ENCODE measurements at places on chromosomes 7 and 10.

GRCh38 chr7:111682588-111683340, 120.5 kb upstream of the IMMP2L start:
- DNase-seq: no peak

DNA sequence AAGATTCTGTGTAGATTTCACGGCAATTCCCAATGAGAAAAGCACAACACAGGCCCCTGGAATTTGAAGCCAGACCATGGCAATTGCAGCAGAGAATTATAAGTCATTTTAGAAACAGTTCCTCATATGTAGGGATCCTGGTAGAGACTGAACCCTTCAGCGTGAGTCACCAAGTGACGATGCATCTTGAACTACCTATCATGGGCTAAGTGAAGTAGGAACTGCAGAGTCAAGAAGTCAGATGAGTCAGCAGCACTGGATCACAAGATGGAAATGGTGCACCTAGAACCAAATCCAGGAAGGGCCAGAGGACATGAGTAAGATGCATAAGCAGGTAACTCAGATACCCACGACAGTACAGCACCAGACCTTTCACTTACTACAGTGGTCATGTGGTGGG, 140.0 kb upstream of the TPK1 start:
- DNase-seq: no peak

GRCh38 chr10:93143281-93143680, 69.6 kb downstream of the CYP26A1 start:
- no peak for DNase-seq

- no peak for DNase-seq
Measured at GRCh38 chr10:130202984-130203621, 66.9 kb downstream of the GLRX3 start.

DNA sequence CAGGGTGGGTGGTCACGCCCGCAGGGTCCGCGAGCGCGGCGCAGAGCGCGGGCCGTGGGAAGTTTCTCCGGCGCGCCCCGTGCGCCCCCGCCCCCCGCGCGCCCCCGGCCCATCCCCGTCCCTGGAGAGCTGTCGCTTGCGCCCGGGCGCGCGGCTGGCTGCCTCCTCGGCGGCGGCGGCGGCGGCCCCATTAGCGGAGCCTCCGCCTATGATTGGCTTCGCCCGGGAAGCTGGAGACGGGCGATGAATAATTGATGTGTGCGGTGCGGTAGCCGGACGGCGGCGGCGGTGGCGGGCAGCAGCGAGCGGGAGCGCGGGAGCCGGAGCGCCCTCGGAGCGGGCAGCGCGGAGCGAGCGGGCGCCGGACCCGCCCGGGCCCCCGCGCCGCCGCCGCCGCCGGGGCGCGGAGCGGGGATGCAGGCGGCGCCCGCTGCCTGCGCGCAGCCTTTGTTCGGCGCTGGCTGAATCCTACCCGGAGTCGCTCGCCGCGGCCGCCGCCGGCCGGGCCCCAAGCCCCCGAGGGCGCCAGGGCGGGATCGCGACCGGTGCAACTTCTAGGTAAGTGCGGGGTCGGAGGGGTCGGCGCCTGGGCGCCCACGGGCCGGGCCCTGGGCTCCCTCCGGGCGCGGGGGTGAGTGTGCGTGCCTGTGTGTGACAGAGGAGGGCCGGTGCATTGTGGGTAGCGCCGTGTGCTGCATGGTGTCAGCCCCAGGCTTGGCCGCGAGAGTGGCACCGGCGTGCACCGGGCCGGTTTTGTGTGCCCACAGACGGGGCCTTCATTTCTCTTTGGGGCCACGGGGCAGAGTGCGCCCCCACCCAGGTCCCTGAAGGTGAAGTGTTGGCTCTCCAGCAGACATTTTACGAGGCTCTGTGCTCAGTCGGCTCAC, 103.8 kb upstream of the PPIF start:
- peak; percentile 68 for DNase-seq

GRCh38 chr10:111234914-111235302, 158.1 kb downstream of the ADRA2A start:
- no peak for DNase-seq

- DNase-seq: no peak
Measured at GRCh38 chr10:78367751-78368150, 334.1 kb downstream of the RPS24 start.

DNA sequence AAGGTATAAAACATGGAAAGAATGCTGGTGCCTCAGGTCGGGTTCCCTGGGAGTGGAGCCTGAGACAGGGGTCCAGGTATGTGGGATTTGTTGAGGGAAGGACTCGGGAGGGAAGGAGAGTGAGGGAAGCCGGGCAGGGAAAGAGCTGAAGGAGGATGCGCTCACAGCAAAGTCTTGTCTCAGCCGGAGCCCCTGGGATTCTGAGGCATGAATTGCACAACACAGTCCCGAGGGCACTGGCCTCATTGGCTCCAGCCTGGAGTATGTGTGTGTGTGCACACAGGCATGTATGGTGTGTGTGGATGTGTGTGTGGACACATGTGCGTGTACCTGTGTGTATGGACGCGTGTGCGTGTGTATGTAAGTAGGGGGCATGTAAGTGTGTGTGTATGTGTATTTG, 87.4 kb downstream of the WDFY4 start:
- DNase-seq: no peak

DNA sequence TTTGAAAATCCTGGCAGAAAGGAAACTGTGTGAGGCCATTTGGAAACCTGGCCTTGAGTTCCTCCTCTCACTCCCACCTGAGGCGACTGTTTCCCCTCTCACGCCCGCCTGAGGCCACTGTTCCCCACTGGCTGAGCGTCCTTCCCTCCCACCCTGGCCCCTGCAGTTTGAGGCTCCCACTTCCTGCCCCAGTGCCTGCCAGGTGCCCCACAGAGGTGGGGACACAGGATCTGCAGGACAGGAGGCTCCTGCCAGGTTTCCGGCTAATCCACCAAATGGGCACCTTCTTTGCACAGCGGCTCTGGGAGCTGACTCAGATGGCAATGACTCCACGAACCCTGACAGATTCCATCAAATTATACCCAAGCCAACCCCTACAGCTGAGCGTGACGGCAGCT, 24.3 kb upstream of the LARP4B start:
- DNase-seq: peak; percentile 16

- DNase-seq: peak; percentile 63
Measured at GRCh38 chr7:13181216-13181615, 493.8 kb downstream of the ARL4A start.

DNA sequence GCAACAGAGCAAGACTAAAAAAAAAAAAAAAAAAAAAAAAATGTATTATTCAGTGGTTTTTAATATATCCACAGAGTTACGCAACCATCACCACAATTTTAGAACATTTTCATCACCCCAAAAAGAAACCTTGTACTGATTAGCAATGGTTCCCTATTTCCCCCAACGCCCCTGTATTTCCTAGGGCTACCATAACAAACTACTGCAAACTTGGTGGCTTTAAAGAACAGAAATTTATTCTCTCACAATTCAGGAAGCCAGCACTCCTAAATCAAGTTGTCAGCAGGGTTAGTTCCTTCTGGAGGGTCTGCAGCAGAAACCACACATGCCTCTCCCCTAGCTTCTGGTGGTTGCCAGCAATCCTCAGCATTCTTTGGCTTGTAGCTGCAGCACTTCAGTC, 5.9 kb upstream of the NUP42 start:
- DNase-seq: no peak

GRCh38 chr7:107044347-107045194, at the start of gene PRKAR2B:
Gene PRKAR2B, plus strand, starts transcription at chr7:107044705. Its CDS starts 203 bp downstream, at chr7:107044908.
- DNase-seq: peak; percentile 83

DNA sequence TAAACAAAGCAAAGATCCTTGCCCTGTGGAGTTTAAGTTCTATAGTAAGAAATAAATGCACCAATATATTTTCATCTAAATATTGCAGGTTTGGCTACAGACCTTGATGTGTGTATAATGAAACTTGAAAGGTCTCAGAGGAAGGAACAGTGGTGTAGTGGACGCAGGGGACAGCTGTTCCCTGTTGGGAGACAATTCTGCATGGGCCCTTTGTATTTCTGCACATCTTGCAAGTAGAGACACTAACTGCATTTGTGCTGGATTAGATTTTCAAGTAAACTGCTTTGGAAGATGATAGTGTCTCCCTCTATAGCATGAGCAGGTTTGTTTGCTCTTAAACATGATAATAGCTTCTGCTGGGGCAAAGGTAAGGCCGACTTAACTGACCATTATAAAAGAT, 57.5 kb upstream of the FAM133B start:
- no peak for DNase-seq

DNA sequence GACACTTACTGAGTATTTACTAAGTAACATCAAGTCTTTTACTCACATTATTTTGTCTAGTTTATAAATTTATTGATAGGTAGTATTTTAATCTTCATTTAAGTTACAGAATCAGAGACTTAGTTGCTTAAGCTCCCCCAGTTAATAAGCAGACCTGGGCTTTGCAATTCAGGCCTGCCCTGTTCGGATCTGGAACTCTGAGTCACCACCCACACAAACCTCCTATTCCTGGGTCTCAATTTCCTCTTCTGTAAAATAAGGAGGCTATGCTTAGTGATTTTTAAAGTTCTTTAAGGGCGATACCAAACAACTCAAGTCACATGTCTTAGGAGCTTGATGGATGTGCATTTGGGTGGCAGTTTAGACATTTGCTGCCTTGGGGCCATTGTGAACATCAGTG, 3.5 kb upstream of the MGAM start:
- no peak for DNase-seq
